Smooth muscle cell of the brain vasculature (primary cell): ENCODE measurements at places on chromosomes 13 and 19.

GRCh38 chr13:29111446-29111845, 291.3 kb downstream of the MTUS2 start:
- no peak for DNase-seq

- DNase-seq, result no peak
These were observed 74.6 kb upstream of the MEDAG start for GRCh38 chr13:30831515-30831914.

DNA sequence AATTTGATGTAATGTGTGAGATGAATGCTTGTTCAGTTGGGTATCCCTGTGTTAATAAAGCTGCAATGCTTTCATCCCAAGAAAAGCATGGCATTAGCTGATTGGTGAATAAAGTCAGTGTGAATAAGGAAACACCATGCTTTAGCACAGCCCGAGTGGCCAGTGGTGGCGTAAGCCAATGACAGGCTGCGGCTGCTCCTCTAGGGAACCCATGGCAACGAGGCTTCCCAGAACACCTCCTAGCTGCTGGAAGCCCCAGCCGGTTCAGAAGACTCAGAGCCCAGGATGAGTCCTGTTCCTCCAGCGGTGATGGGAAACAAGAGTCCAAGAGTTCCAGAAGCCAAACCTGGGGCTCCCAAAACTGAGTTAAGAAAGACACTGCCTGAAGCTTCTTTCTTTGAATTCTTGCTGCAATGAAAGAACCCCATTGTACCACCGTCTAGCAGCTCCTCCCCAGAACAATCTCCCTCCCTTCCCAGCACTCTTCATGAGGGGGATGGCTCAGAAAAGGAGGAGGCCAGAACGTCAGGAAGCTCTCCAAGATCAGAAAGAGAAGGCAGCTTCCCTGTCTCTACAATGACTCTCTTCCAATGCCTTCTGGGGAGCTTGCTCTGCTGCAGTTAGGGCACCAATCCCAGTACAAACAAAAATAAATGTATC, 58.2 kb downstream of the TSHZ3 start:
- no peak for DNase-seq

DNA sequence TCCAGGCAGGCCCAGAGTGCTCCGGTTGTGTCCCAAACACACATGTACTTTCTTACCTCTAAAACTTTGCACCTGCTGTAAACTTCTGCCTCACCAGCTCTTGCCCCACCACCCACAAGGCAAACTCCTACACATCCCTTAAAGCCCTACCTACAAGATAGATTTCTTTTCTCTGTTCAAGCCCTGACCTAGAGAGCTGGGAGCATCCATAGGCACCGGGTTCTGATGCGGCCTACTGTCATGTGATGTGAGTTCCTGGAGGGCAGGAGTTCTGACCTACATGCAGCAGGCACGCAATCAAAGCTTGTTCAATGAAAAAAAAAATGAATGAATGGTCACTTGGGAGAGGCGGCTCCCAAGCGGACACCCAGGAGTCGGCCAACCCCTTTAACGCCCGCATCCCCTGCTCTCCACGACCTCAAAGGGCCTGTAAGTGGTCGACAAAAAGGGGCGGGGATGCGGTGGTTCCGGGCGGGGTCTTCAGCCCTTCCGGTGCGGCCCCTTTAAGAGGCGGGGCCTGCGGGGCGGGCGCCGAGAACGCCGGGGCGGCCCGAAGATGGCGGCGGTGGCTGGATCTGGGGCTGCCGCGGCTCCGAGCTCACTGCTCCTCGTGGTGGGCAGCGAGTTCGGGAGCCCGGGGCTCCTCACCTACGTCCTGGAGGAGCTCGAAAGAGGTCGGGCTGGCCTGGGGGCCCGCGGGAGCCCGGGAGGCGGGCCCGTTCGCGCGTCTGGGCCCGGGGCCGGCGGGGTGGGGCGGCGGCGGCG, at the start of gene MAP1S:
Gene MAP1S (plus strand): TSS at position 534 of the 765 bp plus-strand sequence. CDS start 23 bp downstream, at position 557.
- no peak for DNase-seq

DNA sequence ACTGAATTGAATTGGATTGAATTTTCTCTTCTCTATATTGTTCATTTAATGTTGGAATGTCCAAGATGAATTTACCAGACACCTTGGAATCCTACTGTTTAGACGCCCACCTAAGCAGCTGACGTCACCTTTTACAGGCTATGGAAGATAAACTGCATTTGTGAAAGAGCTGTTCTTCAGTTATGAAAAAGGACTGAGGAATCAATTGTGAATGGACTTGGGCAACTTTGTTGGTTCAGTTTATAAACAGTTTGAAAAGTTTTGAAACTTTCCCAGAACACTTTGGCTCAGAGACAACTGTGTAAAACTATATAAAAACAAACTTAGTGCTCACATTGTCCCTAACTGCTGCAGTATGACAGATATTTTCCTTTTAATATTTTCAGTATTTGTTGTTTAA, 590.8 kb upstream of the SPRY2 start:
- no peak for DNase-seq

DNA sequence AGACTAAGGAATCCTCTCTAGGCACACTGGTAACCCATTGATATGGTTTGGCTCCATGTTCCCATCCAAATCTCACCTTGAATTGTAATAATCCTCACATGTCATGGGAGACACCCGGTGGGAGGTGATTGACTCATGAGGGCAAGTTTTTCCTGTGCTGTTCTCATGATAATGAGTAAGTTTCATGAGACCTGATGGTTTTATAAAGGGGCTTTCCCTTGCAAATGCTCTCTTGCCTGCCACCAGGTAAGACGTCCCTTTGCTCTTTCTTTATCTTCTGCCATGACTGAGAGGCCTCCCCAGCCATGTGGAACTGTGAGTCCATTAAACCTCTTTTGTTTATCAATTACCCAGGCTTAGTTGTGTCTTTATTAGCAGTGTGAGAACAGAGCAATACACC, 81.4 kb upstream of the GPC6 start:
- no peak for DNase-seq

DNA sequence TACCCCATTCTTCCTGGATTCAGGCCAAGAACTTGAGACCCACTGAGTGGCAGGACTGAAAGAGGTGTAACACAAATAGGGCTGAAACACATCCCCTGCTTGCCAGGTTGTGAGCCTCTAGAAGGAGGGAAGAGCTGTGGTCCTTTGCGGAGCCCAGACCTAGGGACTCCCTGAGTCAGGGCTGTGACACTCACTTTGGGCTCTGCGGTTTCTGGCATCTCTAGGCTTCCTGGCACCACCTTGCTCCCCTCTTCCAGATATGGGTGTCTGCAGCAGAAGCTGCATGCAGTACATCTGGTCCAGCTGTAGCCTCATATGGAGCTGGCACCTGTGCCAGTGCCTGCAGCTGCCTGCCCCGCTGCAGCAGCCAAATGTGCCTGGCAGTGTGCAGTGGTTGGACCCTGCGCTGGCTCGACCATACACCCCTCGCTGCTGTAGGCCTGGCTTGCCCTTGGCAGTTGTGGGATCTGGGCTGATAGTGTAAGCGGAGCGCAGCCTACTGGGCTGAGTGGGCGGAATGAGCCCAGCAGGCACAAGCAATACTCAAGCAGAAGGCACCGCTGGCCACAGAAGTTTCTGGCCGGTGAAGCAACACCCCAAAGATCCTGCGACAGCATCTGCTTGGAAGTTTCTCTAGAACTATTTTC, 290.4 kb downstream of the SLITRK6 start:
- no peak for DNase-seq

GRCh38 chr19:3494559-3494958, 5.9 kb downstream of the DOHH start:
- no peak for DNase-seq

DNA sequence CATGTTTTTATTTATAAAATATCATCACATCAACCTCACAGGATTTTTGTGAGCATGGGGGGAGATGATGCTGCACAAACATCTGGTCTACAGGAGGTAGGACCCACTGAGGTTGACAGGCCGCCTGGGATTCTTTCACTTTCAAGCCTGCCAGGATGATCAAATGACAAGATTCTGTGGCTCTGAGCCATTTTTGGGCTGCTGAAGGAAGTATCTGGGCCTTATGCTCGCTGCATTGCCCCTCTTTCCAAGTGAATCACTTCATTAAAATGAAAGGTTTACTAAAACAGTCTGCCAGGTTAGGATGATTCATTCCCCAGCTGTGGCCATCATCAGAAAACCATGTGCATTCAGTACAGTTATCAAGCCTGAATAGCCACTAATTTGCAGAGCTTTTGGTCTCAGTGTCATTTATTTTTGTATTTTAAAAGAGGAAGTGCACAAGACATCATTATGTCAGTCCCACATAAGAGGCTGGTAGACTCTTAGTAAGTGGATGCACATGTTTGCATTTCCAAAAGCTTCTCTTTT, 34.4 kb downstream of the STARD13 start:
- DNase-seq, result peak; percentile 82

DNA sequence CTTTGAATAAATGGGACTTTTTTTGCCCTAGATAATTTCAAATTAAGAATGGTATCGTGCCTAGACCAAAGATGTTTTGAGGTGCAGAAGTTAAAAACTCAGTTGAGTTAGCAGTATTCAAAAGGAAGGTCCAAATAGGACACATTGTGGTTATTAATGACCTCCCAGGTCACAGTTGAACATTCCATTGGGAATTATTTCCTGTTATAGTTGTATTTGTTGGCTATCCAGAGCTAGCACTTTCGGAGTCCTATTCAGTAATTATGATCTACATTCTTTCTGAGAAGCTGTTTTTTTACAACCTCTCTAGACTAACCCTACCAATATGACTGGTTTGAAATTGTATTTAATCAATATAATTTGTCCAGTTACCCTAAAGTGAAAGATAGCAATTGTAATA, 83.7 kb downstream of the MAB21L1 start:
- no peak for DNase-seq

DNA sequence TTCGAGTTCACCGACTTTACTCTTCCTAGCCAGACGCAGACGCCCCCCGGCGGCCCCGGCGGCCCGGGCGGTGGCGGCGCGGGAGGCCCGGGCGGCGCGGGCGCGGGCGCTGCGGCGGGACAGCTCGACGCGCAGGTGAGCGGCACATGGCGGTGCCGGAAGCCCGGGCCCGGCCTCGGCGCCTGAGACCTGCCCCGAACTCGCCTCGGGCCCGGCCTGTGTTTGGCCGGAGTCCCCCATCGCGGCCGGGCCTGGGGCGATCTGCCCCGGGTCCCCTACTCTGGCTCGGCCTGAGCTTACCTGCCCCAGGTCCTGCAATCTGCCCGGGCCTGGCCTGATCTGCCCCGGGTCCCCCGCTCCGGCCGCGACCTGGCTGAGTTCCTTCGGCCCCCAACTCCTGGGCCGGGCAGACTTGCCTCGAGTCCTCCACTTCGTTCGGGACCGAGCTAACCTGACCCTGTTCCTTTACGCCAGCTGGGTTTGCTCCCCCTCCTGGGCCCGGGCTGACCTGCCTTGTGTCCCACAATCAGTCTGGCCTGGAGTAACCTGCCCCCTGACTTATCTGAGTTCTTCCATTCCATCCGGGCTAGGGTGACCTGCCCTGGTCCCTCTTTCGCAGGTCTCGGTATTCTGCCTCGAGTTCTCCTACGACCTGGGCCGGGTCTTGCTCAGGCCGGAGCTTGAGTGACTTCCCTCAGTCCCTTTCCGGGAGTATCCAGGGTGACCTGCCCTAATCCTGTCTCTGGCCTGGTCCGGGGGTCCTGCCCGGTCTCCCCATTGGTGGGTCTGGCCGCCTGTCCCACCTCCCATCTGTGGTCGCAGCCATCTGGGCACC, 764 bp downstream of the UPF1 start:
- DNase-seq, result no peak

GRCh38 chr19:52398081-52398441, 412 bp downstream of the ZNF528 start:
- no peak for DNase-seq

GRCh38 chr19:55467236-55468053, 2.9 kb upstream of the C19orf85 start:
- no peak for DNase-seq

- DNase-seq, result no peak
These were observed 25.0 kb upstream of the NAPA start for GRCh38 chr19:47539747-47540311.

DNA sequence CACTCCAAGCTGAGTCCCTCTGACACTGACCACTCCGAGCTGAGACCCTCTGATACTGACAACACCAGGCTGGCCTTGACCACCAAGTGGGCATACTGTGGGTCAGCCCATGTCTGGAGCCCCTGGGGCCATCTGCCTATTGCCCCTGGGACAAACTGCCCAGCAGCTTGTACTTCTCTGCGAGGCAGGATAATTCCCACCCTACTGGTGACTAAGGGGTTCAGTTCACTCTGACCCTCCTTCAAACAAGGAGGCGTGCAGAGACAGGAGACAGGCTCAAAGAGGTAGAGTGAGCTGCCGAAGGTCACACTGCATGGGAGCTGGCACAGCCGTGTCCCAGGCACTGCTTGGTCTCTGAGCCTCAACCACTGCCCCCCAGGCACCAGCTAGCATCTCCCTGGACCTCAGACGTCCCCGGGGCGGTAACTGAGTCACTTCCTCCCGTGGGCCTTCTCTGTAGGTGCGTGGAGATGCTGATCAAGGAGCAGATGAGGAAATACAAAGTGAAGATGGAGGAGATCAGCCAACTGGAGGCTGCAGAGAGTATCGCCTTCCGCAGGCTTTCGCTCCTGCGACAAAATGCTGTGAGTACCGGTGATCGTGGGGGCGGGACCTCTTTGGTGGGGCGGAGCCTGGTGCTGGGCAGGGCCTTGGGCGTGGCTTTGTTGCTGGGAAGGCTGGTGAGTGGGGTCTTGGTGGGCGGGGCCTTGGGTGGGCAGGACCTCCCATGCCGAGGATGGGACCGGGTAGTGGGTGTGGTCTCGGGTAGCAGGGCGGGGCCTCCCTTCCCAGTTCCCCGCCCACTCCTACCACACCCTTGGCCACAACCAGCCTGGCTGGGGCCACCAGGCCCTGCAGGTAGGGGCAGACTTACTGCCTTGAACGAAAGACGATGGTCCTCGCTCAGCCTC, 5.8 kb upstream of the USE1 start:
- DNase-seq, result no peak

- no peak for DNase-seq
These were observed 29.0 kb upstream of the NBEA start for GRCh38 chr13:34913040-34913439.

- no peak for DNase-seq
These were observed 26.3 kb downstream of the EPS15L1 start for GRCh38 chr19:16445238-16446107.

DNA sequence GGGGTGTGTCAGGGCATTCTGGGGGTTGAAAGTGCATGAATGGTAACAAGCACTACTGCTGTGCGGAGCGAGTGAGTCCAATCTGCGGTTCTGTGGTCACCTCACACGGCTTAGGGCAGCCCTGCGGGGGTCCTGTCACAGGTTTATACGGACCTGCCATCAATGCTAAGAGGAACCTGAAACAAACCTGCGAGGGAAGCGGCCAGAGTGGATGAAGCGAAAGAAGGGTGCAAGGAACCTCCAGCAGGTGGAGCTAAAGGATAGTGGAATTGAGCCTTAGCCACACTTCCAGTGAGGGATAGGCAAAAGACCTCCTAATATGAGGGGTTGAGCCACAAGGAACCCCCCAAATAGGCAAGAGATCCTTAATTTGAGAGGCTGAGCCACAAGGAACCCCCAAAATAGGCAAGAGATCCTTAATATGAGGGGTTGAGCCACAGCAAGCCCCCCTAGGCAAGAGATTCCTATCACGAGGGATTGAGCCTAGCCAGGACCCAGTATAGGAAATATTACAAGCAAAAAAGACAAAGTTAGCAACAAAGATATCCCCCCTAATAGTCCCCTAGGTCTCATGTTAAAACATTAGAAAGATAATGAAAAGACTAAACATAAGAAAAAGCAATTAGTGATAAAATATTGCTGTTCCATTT, 6.3 kb upstream of the ZNF69 start:
- DNase-seq, result no peak

GRCh38 chr13:31334994-31335557, 135.3 kb downstream of the B3GLCT start:
- DNase-seq, result no peak

GRCh38 chr19:51654783-51655182, 8.2 kb upstream of the SIGLEC14 start:
- no peak for DNase-seq

GRCh38 chr13:40446365-40446764, 220.1 kb downstream of the FOXO1 start:
- no peak for DNase-seq
